ENCODE measurements at places on chromosomes 3 and 15.

GRCh38 chr15:85013785-85014184, 32.1 kb downstream of the PDE8A start:
- no peak for DNase-seq

GRCh38 chr15:73866881-73867410, 6.4 kb upstream of the TBC1D21 start:
- DNase-seq = no peak

DNA sequence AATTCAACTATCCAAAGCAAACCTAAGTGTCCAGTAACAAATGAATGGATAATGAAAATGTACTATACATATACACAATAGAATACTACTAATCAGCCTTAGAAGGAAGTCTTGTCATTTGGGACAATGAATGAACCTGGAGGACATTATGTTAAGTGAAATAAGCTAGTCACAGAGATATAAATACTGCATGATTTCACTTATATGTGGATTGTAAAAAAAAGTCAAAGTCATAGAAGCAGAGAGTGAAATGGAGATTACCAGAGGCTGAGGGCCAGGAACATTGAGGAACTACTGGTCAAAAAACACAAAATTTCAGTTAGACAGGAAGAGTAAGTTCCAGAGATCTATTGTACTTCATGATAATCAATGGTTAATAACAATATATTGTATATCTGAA, 33.6 kb downstream of the MYO5A start:
- DNase-seq = no peak

GRCh38 chr15:42129364-42129763, 27.1 kb downstream of the PLA2G4F start:
- DNase-seq = no peak

- DNase-seq = no peak
Measured at GRCh38 chr3:106293161-106293560, 424.3 kb upstream of the CBLB start.

DNA sequence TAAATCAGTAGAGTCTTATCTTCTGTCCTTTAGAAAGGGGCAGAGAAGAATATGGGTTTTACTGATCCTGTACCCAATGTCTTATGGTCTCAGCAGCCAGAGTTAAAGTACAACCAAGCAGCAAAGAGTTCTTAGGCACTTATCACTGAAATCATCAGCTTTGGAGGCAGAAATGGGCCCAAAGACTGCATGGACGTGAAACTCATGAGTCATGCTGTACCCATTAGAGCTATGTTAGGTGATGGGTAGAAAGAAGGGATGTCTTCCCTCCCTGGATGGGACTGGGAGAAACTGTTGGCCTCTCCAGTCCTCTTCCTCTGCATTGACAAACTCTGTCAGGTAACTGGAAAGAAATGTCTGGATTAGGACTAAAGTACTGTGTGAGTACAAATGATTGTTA, 63.4 kb downstream of the EOMES start:
- no peak for DNase-seq

DNA sequence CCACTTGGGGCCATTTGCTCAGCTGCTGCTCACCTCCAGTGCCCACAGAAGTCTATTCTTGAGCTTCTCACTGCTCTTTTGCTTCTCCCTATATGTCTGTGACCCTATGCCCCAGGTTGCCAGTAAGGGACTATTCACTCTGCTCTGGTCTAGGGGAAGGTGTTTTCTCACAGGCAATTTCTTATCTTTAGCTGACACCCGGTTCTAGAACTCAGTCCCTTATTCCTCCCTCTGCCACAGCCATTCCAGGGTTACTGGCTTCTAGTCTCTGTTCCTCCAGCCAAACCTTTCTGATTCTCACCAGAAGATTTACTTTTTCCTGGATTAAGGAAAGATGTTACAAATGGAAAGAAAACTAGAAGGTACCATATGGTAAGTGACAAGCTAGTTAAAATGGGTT, 574.0 kb downstream of the NTRK3 start:
- DNase-seq = no peak

DNA sequence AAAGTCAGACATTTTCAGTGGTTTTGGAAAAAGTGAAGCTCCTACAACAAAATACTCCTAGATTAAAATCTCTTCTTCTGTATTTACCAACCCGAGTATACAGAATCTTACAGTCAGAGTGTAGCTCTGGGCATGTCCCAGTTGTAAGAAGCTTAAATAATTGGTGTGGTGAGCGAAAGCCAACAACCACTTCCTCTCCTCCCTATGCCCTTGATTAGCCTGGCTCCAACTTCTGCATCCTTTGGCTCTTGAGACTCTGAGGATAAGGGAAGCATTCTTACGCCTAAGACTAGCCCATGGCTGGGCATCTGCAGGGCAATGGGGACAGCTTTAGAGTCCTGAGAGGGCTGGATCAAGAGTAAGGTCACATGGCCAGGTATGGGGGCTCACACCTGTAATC, 25.5 kb downstream of the RFT1 start:
- DNase-seq = no peak

DNA sequence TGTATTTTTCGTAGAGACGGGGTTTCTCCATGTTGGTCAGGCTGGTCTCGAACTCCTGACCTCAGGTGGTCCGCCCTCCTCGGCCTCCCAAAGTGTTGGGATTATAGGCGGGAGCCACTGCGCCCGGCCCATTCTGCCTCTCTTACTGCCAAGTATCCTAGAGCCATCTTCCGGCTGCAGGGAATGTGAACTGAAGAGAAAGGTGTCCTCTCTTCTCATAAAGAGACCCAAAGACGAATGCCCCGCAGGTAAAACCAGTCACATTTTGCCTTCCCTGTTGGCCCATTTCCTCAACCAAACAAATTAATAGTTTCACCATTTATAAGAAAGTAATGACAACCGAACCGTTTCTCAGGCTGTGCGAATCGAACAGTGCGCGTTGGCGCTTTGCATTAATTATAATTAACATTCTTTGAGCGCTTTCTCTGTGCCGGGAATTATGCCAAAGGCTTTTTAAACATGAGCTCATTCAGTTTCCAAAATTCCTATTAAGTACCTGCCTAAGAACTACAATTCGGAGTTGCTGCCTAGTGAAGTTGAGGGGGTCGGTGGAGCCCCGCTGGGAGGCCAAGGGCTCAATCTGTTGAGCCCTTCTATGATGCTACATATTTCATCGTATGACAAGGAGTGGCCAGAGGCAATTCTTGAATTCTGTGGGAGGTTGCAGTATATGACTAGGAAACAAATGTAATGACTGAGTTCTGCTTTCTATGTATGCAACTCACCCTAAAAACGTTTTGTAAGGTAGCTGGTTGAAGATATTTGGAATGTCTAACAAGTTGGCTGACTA, 819 bp upstream of the RPL24 start:
- no peak for DNase-seq

- DNase-seq = no peak
Measured at GRCh38 chr3:37981348-37981664, 9.3 kb upstream of the VILL start.

DNA sequence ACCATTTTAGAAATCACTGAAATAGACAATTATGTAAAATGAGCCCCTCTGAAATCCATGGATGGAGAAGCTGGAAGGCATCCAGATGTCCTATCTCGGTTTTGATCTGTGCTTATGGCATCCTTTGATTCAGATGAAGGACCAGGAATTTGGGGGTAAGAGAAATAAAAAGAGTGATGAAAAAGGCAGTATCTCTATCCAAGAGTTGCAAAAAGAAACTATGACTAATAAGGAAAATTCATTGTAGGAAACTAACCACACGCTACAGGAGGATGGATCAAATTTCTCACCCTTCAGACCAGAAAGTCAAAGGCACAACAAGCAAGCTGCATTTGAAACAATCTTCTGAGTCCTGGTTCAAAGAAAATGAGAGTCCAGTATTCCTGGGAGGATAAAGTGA, 34.8 kb downstream of the SRGAP3 start:
- no peak for DNase-seq

DNA sequence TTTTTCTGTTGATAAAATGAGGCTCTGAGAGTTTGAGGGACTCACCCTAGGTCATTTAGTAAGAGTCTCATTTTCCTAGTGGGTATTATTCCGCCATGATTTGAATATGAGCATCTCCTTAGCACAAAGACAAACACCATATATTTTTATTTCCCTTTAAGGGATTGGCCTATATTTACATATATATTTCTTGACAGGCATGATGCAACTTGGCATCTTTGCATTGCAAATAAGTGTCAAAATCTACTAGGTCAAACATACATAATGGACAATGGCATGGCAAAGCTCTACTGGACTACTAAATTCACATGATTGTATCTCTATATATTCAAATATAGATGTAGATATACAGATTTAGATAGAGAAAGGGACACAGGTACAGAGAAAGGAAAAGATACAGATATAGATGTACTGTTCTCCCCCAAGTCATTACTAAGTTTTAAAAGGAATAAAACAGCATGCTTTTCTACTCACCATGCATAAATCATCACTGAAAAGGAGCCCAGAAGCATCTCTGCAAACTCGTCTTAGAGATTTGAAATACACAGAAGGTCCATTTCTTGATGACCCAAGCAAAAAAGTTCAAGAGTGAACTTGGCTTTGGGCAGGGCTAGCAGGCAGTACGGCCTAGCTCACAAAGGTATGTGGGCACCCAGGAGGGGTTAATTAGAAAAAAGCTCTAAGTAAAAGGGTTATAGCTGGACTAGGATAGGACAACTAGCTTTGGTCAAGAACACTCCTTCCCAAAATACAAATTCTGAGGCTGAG, 495.8 kb downstream of the NTRK3 start:
- DNase-seq = no peak

Measured in NCI-H460 (cell line).